ENCODE measurements at places on chromosomes 4 and X.

- DNase-seq: no peak
Observed at GRCh38 chr4:139962130-139962684, 191.8 kb downstream of the MAML3 start.

DNA sequence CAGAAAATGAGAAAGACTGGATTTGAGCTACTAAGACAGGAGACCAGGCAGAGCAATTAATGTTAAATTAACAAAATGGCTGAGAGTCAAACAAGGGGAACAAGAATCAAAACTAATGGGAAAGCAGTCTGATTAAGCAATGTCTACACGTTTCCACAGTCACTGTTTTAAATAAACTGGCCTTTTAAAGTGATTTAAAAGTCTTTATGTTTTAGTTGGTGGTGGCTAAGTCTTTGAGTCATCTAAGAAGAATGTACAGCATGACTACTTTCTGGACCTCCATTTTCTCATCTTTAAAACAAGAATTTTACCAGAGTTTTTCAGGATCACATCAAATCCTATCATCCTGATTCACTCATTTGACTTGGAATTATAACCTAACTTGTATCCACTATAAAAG lies 233.8 kb downstream of the ENOX2 start:
- DNase-seq: no peak

DNA sequence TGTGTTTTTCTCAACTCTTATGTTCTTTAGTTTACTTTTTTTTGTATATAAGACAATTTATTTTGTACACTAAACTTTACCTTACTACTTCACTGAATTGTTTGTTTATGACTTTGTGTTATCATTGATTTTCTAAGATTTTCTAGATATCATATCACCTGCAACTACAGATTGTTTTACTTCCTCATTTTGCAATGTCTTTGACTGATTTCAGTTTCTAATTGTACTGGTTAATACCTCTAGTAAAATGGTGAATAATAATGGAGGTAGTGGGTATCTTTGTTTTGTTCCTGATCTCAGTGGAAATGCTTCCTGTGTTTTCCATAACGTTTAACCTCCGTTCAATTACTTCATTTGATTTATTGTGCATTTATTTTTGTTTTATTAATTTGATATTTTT lies 490.2 kb downstream of the TLL1 start:
- DNase-seq: no peak

GRCh38 chrX:73563738-73564068 lies 706 bp downstream of the CHIC1 start:
- DNase-seq: no peak

GRCh38 chrX:153878969-153879653 lies 6.9 kb downstream of the L1CAM start:
- DNase-seq: no peak

DNA sequence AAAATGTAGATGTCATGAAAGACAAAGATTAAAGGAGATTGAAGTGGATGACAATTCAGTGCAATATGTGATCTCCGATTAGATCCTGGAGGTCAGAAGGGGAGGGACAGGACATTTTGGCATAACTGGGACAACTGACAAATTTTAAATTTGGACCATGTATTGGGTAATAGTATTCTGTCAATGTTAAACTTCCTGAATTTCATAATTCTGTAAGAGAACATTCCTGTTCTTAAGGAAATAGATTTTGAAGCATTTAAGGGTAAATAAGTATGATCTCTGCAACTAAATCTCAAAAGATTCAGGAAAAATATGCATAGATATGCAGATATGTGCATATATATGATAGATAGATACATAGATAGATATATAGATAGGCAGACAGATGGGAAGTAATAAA lies 11.0 kb downstream of the ODAPH start:
- no peak for DNase-seq

GRCh38 chr4:124111922-124112321 lies 600.6 kb downstream of the ANKRD50 start:
- no peak for DNase-seq

DNA sequence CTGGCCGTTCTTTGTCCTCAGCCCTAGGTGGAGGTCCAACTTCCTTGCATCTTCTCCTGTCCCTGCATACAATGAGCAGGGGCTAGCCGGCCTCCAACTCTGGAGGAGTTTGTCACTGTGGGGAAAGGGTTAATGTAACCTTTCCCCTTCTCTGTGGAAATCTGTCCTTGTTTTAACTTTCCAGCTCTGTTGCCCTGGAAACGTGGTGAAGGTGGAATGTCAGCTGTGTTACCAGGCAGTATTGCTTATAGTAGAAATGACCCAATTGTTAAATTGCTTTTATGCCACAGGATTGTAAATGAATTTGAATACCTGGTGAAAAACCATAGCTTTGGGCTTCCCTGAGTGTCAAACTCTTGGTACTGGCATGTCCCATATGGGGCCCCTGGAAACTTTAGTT lies 131.6 kb upstream of the SCML1 start:
- DNase-seq: no peak

DNA sequence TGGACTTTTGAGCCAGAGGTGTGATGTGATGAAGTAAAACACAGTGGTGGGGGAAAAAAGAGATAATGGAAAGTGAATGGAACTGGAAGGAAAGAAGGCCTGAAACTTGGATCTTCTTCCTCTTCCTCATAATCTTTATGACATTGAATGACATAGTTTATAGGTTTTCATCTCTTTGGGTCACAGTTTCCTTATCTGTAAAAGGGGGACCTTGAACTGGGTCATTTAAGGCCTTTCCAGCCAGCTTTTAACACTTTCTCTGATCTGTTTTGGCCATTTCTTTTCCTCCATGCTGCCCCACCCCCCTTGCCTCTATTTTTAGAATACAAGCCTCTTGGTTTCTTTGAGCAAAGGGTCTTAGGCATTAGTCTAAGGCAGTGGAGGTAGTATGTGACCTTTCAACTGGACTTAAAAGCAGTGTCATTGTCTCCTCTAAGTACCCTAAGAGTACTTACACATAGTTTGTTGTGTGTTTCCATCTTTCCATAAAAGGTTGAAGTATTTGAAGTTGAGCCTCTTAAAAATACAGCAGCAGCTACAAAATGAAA lies 7.8 kb downstream of the CPEB2 start:
- no peak for DNase-seq

DNA sequence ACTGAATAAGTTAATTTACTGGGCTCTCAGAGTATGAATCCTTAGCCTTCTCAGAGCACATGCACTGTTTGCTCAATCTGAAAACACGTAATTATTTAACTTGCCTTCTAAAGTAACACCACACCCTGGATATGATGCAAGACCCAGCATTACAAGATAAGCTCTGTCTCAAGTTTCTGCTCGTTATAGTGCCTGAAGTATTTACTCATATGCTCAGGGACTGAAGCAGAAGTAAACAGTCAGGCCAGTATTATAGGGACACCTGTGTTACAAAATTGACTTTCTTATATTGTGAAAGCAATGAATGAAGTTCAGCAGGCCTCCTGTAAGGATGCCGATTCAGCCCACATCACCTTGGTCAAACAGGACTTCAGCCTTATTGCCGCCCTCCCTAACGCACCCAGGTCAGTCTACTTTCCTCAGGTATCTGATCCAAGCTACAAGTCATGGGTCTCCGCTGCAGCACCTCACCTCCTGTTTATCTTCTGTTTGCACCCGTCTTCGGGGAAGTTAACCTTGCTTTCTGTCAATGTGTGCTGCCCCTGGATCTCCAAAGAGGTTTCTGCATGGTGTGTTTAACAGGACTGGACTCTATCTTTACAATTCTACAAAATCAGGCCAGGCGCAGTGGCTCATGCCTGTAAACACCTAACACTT lies 42.8 kb upstream of the KLF3 start:
- DNase-seq: no peak

GRCh38 chr4:165385126-165385525 lies 6.3 kb downstream of the CPE start:
- no peak for DNase-seq

- DNase-seq: no peak
Observed at GRCh38 chrX:48890296-48890925, 7.2 kb downstream of the TIMM17B start.

GRCh38 chr4:183675625-183676024 lies 16.5 kb downstream of the TRAPPC11 start:
- DNase-seq: no peak

- no peak for DNase-seq
Observed at GRCh38 chr4:137664416-137664815, 132.1 kb upstream of the PCDH18 start.

All from effector CD4-positive, alpha-beta T cell (primary cell).